ENCODE measurements at places on chromosomes 1 and 21. TPM values are rescaled to one million over a fixed set of nuclear protein-coding genes. Genes with fewer than 3 reads are reported as not detected.

Gene RNU1-4
- total RNA-seq, result 3,261 TPM

Gene KRTAP27-1
- not detected for total RNA-seq

GRCh38 chr1:155860970-155861510, 1.7 kb downstream of the SYT11 start:
- DNase-seq, result no peak
- no peaks in the 10 kb centered on the region for H3K36me3 ChIP-seq
- H3K4me3 ChIP-seq, result no peak overlapping the region
- peak overlapping the region; percentile 86 for H3K27ac ChIP-seq
- H3K27me3 ChIP-seq, result no peaks in the 10 kb centered on the region

GRCh38 chr1:235883261-235883927, 16.7 kb upstream of the LYST start:
- H3K4me1 ChIP-seq, result peaks cover 53% of the 10 kb centered on the region
- no peaks in the 10 kb centered on the region for H3K36me3 ChIP-seq
- H3K27me3 ChIP-seq, result no peaks in the 10 kb centered on the region
- peak; percentile 32 for DNase-seq
- no peak overlapping the region for H3K4me3 ChIP-seq

GRCh38 chr1:207203541-207203940, 99.5 kb downstream of the C4BPA start:
- no peaks in the 10 kb centered on the region for H3K4me1 ChIP-seq
- no peaks in the 10 kb centered on the region for H3K27me3 ChIP-seq
- no peaks in the 10 kb centered on the region for H3K36me3 ChIP-seq
- H3K27ac ChIP-seq, result no peak overlapping the region
- no peak overlapping the region for H3K4me3 ChIP-seq
